GM12864 (cell line): ENCODE measurements at places on chromosomes 1 and 21.

GRCh38 chr1:115702959-115703358 lies 61.2 kb downstream of the VANGL1 start:
- no peak for DNase-seq

DNA sequence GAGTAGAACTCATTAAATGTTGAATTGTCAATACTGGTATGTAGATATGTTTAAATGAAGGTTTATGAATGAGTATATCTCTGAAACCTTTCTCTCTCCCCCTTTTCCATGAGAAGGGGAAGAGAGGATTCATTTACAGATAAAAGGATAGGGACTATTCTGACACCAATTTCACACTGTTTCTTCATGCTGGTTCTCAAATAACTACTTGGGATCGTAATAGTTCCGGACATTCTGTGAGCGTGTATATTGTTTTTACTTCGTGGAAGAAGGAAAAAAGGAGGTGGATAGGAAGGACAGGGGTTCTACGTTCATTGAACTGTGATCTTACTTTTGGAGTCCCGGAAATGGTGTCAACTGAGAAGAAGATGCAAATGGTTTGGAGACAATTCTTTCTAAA lies 284.2 kb downstream of the GRIK1 start:
- DNase-seq, result no peak

- no peak for DNase-seq
These were observed 63.0 kb downstream of the PIGK start for GRCh38 chr1:77156214-77156613.

GRCh38 chr1:74578101-74578500 lies 65.7 kb upstream of the LRRC53 start:
- DNase-seq, result no peak

- DNase-seq, result peak; percentile 39
These were observed 46.0 kb downstream of the GRHL3 start for GRCh38 chr1:24364975-24365678.

GRCh38 chr1:232859216-232859615 lies 54.0 kb downstream of the MAP10 start:
- no peak for DNase-seq

DNA sequence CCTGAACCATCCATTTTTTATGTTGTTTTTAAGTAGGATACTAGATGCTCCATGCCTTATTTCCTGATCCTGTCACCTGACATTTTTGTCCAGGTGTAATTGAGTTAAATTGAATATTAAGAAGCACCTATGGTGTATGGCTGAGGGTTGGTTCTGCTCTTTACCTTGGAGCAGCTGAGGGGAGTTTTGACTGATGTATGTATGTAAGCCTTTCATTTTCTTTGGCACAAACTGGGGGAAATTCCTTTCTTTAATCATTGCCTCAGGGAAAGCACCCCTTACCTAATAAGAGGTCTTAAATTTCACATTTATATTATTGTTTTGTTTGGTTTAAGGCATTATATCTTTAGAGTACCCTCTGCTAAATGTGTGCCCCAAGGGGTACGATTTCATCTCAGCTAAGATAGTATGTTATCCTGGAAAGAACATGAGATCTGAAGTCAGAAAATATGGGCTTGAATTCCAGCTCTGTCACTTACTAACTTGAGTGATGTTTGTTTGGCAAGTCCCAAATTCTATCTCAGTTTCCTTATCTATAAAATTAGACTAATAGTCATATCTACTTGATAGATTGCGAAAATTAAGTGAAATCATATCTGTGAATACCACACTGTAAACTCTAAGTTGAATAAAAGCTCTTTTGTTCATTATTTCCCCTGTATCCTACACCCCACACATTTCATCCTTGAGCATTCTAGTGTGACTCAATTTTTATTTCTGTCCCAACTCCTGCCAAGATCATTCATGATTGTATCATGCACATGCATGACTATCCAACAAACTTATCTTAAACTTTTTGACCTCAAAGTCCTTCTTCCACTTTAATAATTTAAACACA lies 57.7 kb upstream of the NUF2 start:
- no peak for DNase-seq

DNA sequence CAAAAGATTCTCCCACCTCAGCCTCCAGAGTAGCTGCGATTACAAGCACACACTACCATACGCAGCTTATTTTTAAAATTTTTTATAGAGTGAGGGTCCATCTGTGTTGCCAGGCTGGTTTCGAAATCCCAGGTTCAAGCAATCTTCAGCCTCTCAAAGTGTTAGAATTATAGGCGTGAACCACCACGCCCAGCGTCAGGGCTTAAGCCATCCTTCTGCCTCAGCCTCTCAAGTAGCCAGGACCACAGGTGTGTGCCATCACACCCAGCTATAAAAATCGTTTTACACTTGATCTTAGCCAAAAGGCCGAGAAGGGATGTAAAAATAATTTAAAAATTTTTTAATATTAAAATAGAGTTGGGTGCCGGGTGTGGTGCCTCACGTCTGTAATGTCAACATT lies 4.3 kb upstream of the SLC25A33 start:
- no peak for DNase-seq

- no peak for DNase-seq
These were observed 118.5 kb downstream of the MATN1 start for GRCh38 chr1:30604801-30605440.

GRCh38 chr21:39110431-39110830 lies 72.8 kb downstream of the PSMG1 start:
- DNase-seq, result no peak

DNA sequence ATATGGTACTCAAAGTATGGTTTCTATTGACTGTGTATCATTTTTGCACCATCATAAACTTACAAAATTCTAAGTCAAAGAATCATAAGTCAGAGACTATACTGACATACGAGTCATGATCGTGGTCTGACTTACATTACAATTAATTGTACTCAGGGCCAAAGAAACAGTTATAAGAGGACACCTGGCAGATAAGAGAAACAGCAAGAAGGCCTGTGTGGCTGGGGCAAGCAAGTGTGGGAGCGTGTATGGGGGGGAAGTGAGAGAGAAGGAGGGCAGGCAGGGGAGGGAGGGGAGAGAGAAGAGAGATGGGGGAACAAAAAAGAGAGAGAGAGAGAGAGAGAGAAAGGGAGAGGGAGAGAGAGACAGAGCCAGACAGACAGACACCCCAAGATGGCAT lies 70.9 kb downstream of the RERE start:
- no peak for DNase-seq

- DNase-seq, result no peak
These were observed 136.6 kb downstream of the CASZ1 start for GRCh38 chr1:10659646-10660540.

GRCh38 chr21:46009951-46010705 lies 28.6 kb downstream of the COL6A1 start:
- DNase-seq, result no peak

- DNase-seq, result no peak
These were observed 3.8 kb downstream of the IFI44L start for GRCh38 chr1:78624035-78624434.

GRCh38 chr1:158951956-158952355 lies 20.6 kb downstream of the PYHIN1 start:
- DNase-seq, result peak; percentile 71

DNA sequence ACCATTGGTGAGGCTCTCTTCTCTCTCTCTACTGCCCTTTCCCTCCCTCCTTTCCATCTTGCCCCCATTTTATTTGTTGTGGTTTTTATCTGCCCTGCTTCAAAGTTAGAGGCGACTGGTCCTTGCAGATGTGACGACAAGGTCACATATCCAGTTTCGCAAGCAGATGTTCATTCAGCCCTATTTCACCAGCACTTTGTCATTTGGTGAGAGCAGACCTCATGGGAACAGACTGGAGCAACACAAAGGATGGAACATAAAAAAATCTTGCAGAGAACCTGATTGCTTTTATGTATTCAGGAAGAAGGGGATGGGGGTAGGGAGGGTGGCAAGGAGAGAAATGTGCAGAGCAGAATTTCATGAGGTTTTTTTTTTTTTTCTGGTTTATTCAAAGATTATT lies 84.3 kb downstream of the ELAVL4 start:
- no peak for DNase-seq

GRCh38 chr21:45555557-45556301 lies 13.5 kb upstream of the SLC19A1 start:
- DNase-seq, result no peak

DNA sequence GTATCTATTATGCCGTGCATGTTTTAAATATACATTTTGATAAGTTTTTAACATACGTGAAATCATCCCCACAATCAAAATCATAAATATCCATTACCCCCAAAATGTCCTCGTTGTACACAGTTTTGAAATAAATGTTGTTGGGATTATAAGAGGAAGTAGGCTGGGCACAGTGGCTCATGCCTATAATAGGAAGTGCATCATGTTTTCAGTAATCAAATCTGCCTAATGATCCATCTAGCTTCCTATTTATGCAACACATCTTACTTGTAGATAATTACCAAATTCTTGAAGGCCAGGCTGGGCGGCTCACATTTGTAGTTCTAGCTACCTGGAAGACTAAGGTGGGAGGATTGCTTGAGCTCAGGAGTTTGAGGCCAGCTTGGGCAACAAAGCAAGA lies 15.0 kb upstream of the IFNGR2 start:
- DNase-seq, result no peak

- DNase-seq, result no peak
These were observed 12.4 kb upstream of the FAM3B start for GRCh38 chr21:41304068-41304720.

GRCh38 chr1:215599418-215600074 lies 32.4 kb downstream of the KCTD3 start:
- DNase-seq, result no peak

DNA sequence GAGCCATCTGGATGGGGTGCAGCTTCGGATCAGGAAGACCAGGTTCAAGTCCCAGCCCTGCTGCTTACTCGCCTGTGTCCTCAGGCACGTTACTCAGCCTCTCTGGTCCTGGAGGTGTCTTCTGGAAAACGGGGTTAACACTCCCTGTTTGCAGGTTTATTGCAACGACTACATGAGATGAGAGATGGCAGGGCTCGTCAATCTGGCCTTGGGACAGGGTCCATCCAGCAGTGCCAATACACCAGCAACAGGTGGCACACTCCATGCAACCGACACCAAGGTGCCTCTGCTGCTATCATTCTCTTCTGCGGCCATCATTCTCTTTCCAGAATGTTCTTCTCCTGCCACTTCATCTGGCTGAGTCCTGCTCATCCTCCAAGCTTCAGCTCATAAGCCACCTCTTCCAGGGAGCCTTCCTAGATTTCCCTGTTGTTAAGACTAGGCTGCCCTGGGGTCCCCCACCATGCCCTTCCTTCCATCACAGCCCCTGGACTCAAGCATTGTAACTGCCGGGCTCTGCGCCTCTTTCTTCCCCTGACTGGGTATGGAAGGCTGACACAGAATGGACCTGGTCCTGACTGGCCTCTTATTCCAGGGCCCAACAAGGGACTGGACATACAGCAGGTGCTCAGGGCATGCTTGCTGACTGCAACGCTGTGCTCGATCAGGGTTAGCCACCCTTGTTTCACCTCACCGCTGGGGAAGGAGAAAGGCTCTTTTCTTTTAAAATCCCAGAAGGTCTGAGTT lies 87.4 kb downstream of the DMRTB1 start:
- no peak for DNase-seq

GRCh38 chr1:58005212-58005611 lies 541.3 kb downstream of the OMA1 start:
- DNase-seq, result no peak

GRCh38 chr1:28507247-28507645 lies 1.4 kb downstream of the RCC1 start:
- DNase-seq, result no peak

DNA sequence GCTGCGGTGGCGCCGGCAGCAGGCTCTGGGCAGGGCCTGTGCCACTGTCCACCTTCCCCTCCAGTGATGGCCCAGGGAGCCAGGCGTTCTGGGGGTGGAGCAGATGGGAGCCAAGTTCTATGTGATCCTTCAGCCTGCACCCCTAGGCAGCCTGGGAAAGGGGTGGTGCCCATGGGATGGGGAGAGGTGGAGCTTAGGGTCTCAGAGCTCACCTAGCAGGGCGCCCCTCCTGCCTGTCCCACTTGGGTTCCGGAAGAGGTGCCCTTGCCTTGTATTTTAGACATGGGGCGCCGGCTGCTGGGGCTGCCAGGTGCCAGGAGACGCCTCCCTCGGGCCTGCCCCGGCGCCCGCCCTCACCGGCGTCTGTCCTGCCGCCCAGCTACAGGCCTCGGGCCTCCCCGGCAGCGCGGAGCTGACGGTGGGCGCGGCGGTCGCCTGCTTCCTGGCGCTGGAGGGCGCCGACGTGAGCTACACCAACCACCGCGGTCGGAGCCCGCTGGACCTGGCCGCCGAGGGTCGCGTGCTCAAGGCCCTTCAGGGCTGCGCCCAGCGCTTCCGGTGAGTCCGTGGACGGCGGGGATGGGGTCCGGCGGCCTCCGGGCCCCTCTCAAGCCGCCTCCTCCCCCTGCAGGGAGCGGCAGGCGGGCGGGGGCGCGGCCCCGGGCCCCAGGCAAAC lies 3.1 kb upstream of the MMP23B start:
- DNase-seq, result no peak

DNA sequence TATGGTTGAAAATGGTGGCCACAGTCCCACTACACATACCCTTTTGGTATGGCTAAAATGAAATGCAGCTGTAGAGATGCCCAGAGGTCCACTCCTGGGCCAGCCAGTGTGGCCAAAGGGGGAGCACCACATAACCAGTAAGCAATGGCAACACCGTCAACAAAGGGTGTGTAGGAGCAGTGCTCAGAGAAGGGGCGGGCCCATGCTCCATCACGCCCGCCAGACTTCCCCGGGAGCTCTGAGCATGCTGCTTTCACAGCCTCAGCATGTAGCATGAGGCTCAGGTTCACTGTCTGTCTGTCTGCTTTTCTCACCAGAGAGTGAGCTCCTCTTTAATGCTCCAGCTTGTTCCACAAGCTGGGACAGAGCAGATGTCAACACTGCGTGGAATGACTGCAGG lies 537.6 kb downstream of the MATN1 start:
- no peak for DNase-seq

GRCh38 chr21:29501451-29501850 lies 202.7 kb downstream of the BACH1 start:
- DNase-seq, result no peak

- DNase-seq, result no peak
These were observed 40.0 kb downstream of the LHX8 start for GRCh38 chr1:75174031-75174760.

DNA sequence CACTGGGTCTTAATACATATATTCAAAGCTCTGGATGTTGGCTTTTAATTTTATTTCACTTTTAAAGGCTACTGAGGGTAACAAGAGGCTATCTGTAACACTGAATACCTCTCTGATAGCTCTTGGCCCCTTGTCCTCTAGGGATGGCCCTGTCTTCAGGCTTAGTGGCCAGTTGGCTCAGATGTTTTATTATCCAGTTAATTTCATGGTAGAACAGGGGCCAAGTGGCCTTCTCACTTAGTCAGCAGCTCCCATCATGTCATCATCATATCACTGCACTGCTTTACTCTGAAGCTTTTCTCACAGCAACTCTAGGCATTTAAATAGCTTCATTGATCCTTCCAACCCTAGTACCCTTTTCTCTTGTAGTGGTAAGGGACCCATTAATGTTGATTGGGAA lies 40.2 kb upstream of the MACF1 start:
- no peak for DNase-seq

- DNase-seq, result no peak
These were observed 50.4 kb downstream of the RERE start for GRCh38 chr1:8767006-8767405.
